Activated T-cell treated with anti-CD3 and anti-CD28 coated beads for 1 hour (primary cell): ENCODE measurements at places on chromosomes 3 and 15.

DNA sequence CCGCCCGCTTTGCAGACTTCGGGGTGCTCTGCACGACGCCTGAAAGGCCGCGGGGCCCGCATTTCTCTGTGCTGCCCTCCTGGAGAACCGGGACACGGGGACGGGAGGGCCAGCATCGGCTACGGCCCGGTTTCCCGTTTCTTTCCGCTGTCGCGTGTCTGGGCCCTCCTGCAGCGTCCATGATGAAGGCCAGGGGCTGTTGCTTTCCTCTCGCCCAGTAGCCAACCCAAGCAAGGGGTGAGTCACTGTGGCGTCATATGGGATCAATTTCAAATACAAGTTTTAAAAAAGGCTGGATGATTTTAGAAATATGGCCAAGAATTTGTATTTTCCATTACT is 435 bp downstream of the SLC35G2 start:
- DNase-seq, result no peak

- DNase-seq, result no peak
Observed at GRCh38 chr3:39428745-39429201, 22.3 kb downstream of the RPSA start.

GRCh38 chr3:157204431-157204830 is 44.5 kb upstream of the CCNL1 start:
- no peak for DNase-seq

GRCh38 chr3:21752749-21753347 is 1.8 kb upstream of the ZNF385D start:
- no peak for DNase-seq
